Activated naive CD4-positive, alpha-beta T cell treated with anti-CD3 and anti-CD28 coated beads, Interleukin-2, amount 50 U/mL, for 72 hours (primary cell): ENCODE measurements at places on chromosomes 11 and 22. TPM values are rescaled to one million over a fixed set of nuclear protein-coding genes. Genes with fewer than 3 reads are reported as not detected.

GRCh38 chr11:776561-777287 lies 563 bp downstream of the GATD1 start:
- DNase-seq = peak; percentile 59

DNA sequence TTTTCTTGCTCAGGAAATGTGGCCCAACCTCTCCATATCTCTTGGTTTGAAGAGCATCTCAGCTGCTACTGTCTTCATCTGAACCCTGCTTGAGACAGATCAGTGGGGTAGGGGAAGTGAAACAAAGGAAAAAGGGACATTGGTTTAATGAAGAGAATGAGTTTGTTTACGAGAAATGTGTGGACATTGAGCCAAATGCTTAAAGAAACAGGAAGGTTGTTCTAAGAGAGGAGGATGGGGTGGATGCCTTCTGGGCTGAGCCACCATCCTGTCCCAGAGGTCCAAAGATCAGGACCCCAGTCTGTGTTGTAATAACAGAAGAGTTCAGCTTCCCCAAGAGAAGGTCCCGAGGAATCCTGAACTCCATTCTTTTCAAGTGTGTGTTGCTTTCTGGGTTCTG lies 369.7 kb downstream of the INSC start:
- DNase-seq = no peak

DNA sequence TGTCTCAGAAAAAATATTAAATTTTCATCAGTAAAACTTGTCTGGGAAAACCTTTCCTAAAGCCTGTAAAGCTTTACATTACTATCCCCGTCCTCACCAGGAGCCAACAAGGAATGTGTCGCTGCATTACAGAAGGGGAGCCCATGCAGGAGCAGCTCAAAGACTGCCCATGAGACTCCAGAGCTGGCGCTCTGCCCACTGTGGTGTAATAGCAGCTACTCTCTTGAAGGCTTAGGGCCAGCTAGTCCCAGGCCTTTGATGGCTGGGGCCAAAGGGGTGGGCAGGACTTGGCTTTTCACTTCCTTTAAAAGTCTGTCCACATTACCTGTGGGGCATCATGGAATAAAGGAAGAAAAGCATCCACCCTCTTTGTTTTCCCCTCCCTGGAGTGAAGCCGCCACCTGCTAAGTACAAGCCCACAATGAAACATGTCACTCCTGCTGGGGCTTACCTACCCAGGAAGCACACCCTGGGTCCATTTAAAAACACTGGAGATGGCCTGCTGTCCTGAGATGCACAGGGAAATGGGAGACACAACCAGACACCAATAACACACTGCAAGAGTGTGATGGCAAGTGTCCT lies 150.7 kb downstream of the ADAMTS15 start:
- no peak for DNase-seq

DNA sequence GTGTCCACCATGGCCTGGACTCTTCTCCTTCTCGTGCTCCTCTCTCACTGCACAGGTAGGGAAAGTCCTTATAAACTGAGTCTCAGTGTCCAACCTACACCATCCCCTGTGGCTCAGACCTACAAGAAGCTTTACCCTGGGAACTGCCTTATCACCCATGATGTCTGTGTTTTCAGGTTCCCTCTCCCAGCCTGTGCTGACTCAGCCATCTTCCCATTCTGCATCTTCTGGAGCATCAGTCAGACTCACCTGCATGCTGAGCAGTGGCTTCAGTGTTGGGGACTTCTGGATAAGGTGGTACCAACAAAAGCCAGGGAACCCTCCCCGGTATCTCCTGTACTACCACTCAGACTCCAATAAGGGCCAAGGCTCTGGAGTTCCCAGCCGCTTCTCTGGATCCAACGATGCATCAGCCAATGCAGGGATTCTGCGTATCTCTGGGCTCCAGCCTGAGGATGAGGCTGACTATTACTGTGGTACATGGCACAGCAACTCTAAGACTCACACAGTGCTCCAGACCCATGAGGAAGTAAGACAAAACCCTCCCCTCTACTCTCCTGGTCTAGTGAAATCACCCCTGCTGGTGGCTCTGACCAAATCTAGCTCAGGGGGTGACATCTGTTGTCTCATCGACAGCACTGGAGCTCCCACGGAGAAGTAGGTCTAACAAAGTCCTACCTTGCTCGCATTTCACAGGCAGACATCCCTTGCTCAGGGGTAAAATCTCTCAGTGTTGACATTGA lies 74.3 kb downstream of the VPREB1 start:
- no peak for DNase-seq

DNA sequence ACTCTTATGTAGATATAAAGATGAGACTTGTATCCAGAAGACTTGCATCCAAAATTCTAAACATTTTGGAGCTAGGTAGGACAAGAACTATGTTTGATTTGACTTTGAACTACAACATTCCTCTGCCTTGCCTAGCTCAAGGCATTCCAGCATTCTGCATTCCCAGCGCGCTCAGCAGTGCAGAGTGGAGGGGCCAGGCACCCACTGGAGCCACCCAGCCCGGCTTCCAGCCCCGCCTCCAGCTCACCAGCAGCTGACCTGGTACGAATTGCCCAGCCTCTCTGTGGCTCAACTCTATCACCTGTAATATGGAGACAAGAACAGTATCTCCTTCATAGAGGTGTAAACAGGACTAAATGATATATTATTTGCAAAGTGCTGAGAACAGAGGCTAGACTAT lies 28.8 kb downstream of the PRDM10 start:
- DNase-seq = no peak

- DNase-seq = no peak
Observed at GRCh38 chr11:34819740-34820482, 96.3 kb downstream of the APIP start.

TCN2 gene
- 1.5 TPM for total RNA-seq

DNA sequence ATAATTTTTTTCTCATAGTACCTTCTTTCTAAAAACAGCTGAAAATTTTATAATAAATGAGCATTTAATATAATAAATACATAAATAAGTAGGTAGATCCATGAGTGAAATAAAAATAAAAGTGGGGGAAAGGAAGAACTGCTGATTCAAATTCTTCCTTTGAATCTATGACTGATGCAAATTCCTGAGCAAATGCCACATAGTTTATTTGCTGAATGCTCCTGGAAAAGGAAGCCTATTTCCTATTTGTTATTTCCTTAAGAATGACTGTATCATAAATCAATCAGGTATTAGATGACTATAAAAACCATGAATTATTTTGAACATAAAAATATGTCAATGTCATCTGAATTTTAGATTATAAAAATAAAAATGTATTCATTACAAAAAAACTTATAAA lies 16.6 kb downstream of the BTBD10 start:
- no peak for DNase-seq

DNA sequence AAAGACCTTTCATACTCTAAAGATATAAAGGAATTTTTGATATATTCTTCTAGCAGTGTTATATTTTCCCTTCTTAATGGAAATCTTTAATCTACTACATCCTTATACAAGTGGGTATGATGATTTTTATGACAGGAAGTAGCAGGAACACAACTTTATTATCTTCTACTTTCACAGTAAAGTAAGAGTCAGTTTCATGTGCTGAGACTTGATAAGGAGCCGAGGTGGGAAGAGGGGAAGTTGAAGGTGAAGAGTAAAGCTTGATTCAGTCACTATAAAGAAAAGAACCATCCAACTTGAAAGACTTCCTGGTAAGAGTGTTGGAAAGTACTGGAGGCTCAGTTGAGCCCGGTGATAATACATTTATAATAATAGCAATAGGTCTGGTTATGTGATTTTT lies 82.1 kb upstream of the PTH start:
- DNase-seq = no peak

DNA sequence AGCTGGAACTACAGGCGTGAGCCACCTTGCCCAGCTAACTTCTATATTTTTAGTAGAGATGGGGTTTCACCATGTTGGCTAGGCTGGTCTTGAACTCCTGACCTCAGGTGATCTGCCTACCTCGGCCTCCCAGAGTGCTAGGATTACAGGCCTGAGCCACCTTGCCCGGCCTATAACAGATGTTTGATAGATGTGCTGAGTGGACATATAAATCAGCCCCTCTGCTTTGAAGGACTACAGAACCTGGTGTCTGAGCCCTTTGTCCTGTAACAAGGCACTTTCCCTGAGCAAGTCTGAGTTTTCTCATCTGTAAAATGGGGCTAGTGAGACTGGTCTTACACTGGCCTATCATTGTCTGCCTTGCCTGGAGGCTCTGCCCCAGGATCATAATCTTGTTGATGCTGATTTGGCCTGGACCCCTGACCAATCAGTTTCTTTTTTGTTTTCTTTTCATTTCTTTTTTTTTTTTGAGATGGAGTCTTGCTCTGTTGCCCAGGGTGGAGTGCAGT lies 7.0 kb downstream of the RIN1 start:
- no peak for DNase-seq

DNA sequence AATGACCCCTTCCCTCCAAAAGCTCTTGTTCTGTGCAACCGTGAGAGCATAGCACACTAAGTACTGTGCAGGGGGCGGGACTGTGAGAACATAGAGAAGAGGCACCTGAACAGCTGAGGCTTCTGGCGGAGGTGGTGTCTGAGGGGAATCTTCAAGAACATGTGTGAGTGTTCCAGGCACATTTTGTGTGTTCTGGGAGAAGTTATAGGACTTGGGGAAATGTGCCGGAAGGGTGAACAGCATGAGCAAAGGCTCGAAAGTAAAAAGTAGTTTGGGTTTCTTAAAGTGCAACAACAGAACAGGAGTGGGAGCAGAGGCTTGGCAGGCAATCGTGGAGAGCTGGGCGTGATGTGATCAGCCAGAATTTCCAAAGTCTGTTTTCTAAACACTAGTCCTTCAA lies 12.4 kb upstream of the SYN3 start:
- DNase-seq = no peak

AMPD3 gene
- 41.9 TPM for total RNA-seq

SYCE3 gene
- total RNA-seq = 3.9 TPM

RAB38 gene
- total RNA-seq = 1.7 TPM

GRCh38 chr11:15204711-15205110 lies 90.0 kb downstream of the INSC start:
- no peak for DNase-seq

DNA sequence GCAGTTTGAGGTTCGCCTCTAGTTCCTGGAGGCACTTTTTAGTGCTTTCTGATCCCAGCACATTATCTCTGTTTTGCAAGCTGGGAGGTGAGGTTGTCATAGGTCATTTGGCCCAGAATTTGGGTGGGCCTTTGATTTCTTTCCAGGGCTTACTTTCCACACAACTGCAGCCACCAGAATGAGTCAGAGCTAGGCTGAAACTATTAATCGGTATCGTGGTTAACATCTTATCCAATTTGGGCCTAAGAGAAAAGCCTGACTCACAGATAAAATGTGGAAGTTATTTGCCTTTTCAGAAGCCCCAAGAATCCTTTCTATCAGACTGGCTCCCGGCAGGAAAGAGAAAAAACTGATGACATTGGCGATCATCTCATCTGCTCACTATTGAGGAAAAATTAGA lies 166.4 kb downstream of the KIRREL3 start:
- no peak for DNase-seq

DNA sequence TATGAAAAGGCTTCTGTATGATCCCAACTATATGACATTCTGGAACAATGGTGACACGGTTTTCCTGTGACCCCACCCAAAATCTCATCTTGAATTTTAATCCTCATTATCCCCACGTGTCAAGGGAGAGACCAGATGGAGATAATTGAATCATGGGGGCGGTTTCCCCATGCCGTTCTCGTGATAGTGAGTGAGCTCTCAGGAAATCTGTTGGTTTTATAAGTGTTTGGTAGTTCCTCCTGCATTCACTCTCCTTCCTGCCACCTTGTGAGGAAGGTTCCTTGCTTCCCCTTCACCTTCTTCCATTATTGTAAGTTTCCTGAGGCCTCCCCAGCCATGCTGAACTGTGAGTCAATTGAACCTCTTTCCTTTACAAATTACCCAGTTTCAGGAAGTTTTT lies 53.1 kb upstream of the TSPAN18 start:
- no peak for DNase-seq

ACRV1 gene
- total RNA-seq = not detected

GRCh38 chr11:34373727-34374126 lies 15.9 kb upstream of the ABTB2 start:
- DNase-seq = no peak

- peak; percentile 57 for DNase-seq
Observed at GRCh38 chr11:7467652-7468051, 17.7 kb upstream of the OLFML1 start.

GRCh38 chr11:4508886-4509285 lies 26.4 kb downstream of the OR52K1 start:
- no peak for DNase-seq

- DNase-seq = no peak
Observed at GRCh38 chr22:19811811-19812771, 42.6 kb downstream of the GNB1L start.

GRCh38 chr11:61917334-61918109 lies at the start of gene RAB3IL1:
TSS of gene RAB3IL1 (minus strand) at chr11:61917566. CDS start at chr11:61917367, 199 bp downstream.
- DNase-seq = no peak

GRCh38 chr11:12247543-12248254 lies 129.7 kb upstream of the PARVA start:
- no peak for DNase-seq

GRCh38 chr11:122780296-122780949 lies 57.9 kb upstream of the CRTAM start:
- no peak for DNase-seq

GRCh38 chr22:49983148-49984042 lies 22.8 kb downstream of the PIM3 start:
- DNase-seq = no peak

- no peak for DNase-seq
Observed at GRCh38 chr11:109303342-109303741, 118.6 kb upstream of the C11orf87 start.

OR51A4 gene
- total RNA-seq = not detected

GRCh38 chr11:105491394-105491793 lies 118.5 kb upstream of the GRIA4 start:
- no peak for DNase-seq

DNA sequence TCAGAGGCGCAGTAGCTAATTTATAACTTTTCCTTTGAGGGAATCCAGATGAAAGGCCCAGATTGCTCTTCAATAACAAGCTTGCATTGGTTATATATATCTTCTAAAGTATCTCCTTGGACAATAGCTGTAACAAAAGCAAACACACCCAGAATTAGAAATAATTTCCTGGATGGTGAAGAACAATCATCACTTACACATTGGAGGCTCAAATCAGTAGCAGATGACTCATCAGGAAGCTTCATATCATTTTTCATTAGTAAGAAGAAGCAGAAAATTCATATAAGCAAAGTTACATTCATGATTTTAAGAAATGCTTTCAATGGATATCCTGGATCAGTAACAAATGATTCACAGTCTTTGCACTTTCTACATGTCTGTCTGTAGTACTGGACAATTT lies 173.6 kb upstream of the CCDC90B start:
- no peak for DNase-seq

DNA sequence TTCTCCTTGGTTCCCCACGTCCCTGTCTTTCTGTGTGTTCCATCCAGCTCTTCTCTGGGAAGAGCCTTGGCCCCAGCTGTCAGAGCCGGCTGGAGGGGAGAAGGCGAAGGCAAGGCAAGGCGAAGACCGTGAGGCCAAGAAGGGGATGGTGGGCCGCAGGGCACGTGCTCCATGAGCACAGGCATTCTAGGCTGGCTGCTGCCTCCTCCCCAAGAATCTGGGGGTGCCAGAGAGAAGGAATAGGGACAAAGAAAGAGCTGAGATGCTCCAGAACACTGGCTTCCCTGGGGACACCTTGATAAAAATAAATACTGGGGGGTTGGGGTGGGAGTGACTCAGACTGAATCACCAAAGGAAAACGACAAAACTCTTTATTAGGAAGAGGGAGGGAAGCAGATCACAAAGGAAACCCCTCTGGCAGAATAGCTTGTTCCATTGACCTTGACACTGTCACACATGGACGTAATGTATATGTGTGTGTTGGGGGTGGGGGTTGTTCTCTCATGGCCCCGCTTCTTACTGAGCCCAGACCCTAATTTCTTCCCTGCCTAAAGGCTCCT lies 52.5 kb downstream of the NECTIN1 start:
- DNase-seq = no peak

- no peak for DNase-seq
Observed at GRCh38 chr11:6771926-6772893, at the start of gene OR2AG2. TSS of gene OR2AG2 (minus strand) at chr11:6771976. CDS start at chr11:6768957, 3,019 bp downstream.
